Activated CD4-positive, alpha-beta T cell treated with anti-CD3 and anti-CD28 coated beads, Interleukin-2, amount 50 U/mL, for 4 hours (primary cell): ENCODE measurements at places on chromosomes 4 and X.

- DNase-seq = no peak
These were observed 41.0 kb downstream of the MID1 start for GRCh38 chrX:10579112-10580011.

- DNase-seq = no peak
These were observed 84.7 kb upstream of the RAPGEF2 start for GRCh38 chr4:159018062-159018629.

- no peak for DNase-seq
These were observed 24.4 kb downstream of the PRDM5 start for GRCh38 chr4:120897981-120898719.

GRCh38 chrX:119004920-119005524 lies 30.6 kb downstream of the LONRF3 start:
- DNase-seq = peak; percentile 36

GRCh38 chr4:165656829-165657490 lies 216.1 kb upstream of the TLL1 start:
- no peak for DNase-seq

GRCh38 chrX:116230130-116230898 lies 59.8 kb downstream of the AGTR2 start:
- DNase-seq = no peak

- no peak for DNase-seq
These were observed 99.4 kb upstream of the NDP start for GRCh38 chrX:44072631-44073030.

- no peak for DNase-seq
These were observed 77.3 kb upstream of the IL2 start for GRCh38 chr4:122533841-122534240.

GRCh38 chr4:4860600-4861389 lies 1.3 kb downstream of the MSX1 start:
- DNase-seq = no peak

GRCh38 chr4:89685277-89685676 lies 151.7 kb downstream of the SNCA start:
- DNase-seq = no peak

GRCh38 chr4:46450556-46450955 lies 60.6 kb upstream of the GABRA2 start:
- DNase-seq = no peak
